Bronchus fibroblast of lung (primary cell): ENCODE measurements at places on chromosomes 3 and 15. TPM values are rescaled to one million over a fixed set of nuclear protein-coding genes. Genes with fewer than 3 reads are reported as not detected.

TMC3 gene
- total RNA-seq, result not detected in 2 replicates

ARPP21 gene
- total RNA-seq, result not detected in 2 replicates

CD96 gene
- total RNA-seq, result not detected in 2 replicates

TTC23 gene
- 15.8 and 19.7 TPM in 2 replicates for total RNA-seq

CFAP44 gene
- total RNA-seq, result 0.15 and 0.17 TPM in 2 replicates

C15orf40 gene
- total RNA-seq, result 16.0 and 18.4 TPM in 2 replicates

XYLB gene
- total RNA-seq, result 1.8 and 5.7 TPM in 2 replicates

HHATL gene
- not detected in 2 replicates for total RNA-seq

PRSS50 gene
- total RNA-seq, result not detected in 2 replicates

SENP7 gene
- total RNA-seq, result 5.5 and 7.1 TPM in 2 replicates

MESP2 gene
- total RNA-seq, result 0.45 and 1.3 TPM in 2 replicates

LRTM1 gene
- total RNA-seq, result not detected in 2 replicates

MAGEL2 gene
- total RNA-seq, result 0.45 and 0.84 TPM in 2 replicates

LRRC15 gene
- total RNA-seq, result not detected in 2 replicates

SERPINI2 gene
- total RNA-seq, result not detected in 2 replicates

STXBP5L gene
- total RNA-seq, result not detected in 2 replicates

CHRFAM7A gene
- 0.15 TPM in 1 of 2 replicates, not detected in the other for total RNA-seq

CD276 gene
- total RNA-seq, result 91.6 and 108 TPM in 2 replicates

CGNL1 gene
- under 0.01 and 0.15 TPM in 2 replicates for total RNA-seq

C3orf49 gene
- total RNA-seq, result not detected in 2 replicates

CFAP100 gene
- total RNA-seq, result not detected in 2 replicates

ACVR2B gene
- 1.0 and 1.5 TPM in 2 replicates for total RNA-seq

CAPN3 gene
- total RNA-seq, result 0.50 and 1.6 TPM in 2 replicates

ACKR2 gene
- under 0.01 and 0.50 TPM in 2 replicates for total RNA-seq

FLNB gene
- total RNA-seq, result 109 and 112 TPM in 2 replicates

PLSCR5 gene
- total RNA-seq, result not detected in 2 replicates

LYZL4 gene
- not detected in 2 replicates for total RNA-seq

CLRN1 gene
- not detected in 2 replicates for total RNA-seq

PPM1L gene
- 0.45 and 1.2 TPM in 2 replicates for total RNA-seq

PDIA5 gene
- 24.4 and 28.5 TPM in 2 replicates for total RNA-seq

CMC1 gene
- total RNA-seq, result 12.3 and 27.1 TPM in 2 replicates
